ENCODE measurements at places on chromosomes 7 and 10. TPM values are rescaled to one million over a fixed set of nuclear protein-coding genes. Genes with fewer than 3 reads are reported as not detected.

Gene KAT6B
- total RNA-seq, result 45.4 TPM

GRCh38 chr10:109920016-109920415 is 3.3 kb downstream of the XPNPEP1 start:
- DNase-seq, result no peak

- no peak for DNase-seq
These were observed 860 bp downstream of the SEC31B start for GRCh38 chr10:100518761-100519241.

DNA sequence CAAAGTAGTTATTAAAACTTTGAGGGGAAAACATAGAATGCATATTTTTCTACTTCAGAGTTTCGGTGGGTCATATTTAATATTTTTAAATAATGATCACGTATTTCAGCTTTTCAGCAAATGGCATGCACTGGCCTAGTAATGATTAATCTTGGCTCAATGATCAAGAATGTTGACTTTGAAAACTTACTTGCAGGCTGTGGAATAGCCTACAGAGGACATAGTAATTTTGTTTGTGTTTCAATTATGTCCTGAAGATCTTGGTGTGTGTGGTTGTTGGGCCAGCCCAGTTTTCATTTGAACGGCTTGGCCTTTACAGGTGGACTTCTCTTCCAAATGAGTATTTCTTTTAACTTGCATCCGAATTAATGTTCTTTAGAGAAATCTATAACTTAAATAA is 35.1 kb downstream of the ADD3 start:
- DNase-seq, result no peak
